ENCODE measurements at places on chromosomes 3 and 15.

DNA sequence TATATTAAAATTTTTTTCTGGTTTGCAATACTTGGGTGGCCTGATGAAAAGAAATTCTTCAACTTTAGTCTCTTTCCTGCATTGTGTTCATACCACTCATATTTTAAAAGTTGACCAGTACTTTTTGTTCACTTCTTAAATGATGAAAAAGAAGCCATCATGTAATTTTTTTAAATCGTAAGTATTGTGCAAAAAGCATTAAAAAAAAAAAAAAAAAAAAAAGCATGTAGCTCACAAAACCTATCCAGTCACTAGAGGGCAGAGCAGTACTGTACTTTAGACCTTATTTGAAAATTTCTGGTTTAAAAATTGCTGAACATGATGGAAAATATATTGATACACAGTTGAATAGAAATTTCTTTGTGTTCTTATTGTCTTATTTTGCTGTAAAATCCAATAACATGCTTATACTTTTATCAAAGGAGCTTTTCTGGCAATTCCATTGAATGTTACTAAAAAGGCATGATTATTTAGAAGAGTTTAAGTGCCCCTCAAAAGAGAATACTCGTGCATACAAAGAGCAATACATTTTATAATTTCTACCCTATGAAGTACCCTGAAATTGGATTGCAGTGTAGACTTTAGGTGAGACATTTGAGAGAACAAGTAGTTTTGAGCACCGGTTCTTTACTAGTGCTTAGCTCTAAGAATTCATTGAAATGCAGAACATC lies 137.7 kb downstream of the BBX start:
- DNase-seq, result no peak

DNA sequence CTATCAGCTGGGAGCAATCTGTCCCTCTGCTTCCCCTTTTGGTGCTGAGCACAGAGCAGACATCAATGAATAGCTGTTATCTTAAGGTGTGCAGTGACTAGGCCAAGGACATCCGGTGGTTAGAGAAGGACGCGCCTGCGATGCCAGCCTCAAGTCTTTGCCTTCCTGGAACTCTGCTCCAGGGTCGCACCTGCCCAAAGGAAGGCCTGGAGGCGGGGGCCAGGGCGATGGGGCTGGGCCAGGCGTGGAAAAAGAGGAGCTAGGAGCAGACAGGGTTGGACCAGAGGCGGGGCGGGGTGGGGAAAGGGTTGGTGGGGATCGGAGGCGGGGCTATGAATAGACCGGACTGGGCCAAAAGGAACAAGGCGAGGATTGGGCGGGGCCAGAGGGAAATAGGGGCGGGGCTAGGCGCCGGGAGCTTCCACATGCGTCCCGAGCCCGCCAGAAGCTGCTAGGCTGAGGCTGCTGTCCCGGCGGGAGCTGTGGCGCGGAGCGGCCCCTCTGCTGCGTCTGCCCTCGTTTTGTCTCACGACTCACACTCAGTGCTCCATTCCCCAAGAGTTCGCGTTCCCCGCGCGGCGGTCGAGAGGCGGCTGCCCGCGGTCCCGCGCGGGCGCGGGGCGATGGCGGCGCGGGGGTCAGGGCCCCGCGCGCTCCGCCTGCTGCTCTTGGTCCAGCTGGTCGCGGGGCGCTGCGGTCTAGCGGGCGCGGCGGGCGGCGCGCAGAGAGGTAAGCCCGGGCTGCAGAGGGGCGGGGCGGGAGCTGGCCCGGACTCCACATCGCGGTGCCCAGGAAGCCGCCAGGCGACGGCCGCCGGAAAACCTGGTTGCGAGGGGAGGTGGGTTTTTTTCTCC lies at the start of gene CHRNA5:
CHRNA5 (plus strand) TSS at position 424 of the 854 bp plus-strand sequence; CDS start at position 624, 200 bp downstream.
- no peak for DNase-seq

DNA sequence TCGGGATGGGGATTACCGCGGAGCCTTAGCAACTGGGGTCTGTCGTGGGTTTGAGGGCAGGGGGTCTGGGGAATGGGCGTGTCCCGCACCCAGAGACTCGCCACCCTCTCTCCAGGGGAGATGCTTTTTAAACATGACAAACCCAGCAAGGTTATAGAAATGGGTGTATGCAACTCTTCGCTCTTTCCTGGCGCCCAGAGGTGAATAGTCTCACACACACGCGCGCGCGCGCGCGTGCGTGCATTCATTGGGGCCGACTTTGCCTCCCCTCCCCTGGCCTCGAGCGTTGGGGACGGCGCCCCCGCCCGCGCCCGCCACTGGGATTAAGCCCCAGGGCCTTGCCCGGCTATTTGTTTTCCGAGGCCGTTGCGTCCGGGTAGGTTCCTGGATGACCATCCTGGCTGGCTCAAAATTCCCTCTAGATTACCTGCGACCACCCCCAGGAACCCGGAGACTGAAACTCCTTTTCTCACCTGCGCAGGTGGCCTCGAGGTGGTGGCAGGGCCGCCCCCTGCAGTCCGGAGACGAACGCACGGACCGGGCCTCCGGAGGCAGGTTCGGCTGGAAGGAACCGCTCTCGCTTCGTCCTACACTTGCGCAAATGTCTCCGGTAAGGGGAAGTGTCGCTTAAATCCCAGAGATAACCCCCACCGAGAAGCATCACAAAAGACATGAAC lies 777 bp downstream of the GPR160 start:
- no peak for DNase-seq

DNA sequence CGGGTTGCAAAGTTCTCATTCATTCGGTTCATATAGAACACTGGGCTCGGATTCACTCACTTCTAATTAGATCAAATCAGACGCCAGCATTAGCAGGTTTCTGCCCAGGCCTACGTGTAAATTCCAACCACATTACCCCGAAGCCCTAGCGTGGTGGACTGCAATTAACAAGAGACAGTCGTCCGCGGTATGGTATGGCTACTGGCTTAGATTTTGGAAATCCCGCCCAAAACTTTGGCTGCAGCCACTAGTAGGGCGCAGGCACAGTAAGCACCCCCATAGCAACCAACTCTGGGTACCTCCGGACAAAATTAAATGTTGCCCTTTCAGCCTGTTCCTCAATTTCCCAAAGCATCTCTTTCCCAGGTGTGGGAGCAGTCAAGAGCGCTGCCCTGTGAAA lies 771 bp downstream of the RARRES1 start:
- no peak for DNase-seq

GRCh38 chr3:11186771-11187191 lies 32.5 kb downstream of the HRH1 start:
- no peak for DNase-seq

DNA sequence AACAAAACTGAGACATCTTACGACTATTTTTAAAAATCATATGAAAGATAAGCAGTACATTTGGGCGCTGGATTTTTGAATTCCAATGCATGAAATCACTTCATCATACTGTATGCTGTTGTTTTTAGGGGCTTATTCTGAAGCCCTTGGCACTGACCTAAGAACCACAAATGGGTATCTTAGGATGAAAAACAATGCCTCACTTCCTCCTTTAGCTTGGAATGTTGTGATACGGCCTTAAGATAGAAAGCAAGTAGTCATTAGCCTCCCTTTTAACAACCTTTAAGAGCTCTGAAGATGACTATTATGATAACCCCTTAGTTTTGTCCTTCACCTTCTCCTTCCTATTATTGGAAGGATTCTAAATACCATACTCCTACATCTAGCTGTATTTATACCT lies 289.8 kb downstream of the ARPP21 start:
- DNase-seq, result no peak

- no peak for DNase-seq
Observed at GRCh38 chr15:79401301-79401700, 30.8 kb upstream of the MINAR1 start.

DNA sequence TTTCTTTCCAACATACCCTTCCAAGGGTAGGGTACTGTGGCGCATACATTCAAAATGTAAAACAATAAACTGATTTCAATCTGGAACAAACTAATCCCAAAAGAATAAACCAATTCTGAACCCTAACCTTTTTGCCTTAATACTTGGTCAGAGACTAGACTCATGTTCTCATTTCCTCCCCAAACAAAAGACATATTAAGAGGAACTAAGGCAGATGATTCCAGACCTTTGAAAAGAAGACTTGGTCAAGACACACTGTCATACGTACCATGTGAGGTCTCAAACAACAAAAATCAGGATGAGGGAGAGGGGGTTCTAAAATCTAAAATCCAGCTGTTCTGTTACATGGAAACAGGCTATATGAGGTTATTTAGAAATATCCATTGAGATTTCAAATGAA lies 102.1 kb downstream of the RFTN1 start:
- no peak for DNase-seq

DNA sequence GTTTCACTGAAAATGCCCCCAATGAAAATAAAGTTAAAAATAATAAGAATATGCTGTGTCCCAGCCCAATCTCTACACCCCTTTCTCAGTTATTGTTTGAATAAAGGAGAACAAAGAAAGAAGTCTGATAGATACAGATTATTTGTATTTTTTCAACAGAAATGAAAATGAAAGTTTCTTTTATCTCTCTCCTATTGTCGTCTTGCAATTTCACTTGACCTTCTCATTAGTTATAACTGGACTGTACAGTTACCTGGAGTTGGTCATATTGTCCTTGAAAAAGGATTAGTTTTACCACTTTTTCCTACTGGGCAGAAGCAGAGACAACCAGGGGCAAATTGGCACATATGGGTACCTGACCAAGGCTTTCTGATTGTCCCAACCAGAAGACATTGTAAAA lies 440.0 kb downstream of the PDCD6IP start:
- DNase-seq, result no peak

DNA sequence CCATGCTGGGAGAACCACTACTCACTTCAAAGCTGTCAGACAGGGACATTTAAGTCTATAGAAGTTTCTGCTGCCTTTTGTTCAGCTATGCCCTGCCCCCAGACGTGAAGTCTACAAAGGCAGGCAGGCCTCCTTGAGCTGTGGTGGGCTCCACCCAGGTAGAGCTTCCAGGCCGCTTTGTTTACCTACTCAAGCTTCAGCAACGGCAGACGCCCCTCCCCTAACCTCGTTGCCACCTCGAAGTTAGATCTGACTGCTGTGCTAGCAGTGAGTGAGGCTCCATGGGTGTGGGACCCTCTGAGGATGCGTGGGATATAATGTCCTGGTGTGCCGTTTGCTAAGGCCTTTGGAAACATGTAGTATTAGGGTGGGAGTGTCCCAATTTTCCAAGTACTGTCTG lies 276.7 kb downstream of the ZIC4 start:
- DNase-seq, result no peak

DNA sequence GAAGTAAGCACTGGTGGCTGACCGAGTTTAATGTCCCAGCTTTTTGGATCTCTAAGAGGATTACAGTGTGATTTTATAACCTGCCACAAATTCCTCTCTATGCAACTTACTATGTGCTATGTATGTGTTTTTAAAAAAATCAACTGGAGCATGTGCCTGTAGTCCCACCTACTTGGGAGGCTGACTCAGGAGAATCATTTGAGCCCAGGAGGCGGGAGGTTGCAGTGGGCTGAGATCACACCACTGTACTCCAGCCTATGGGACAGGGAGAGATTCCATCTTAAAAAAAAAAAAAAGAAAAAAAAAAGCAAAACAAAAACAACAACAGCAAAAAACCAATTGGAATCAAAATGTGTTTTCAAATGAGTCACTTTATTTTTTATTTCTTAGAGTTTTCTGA lies 29.6 kb downstream of the DUT start:
- no peak for DNase-seq

GRCh38 chr15:62128916-62129315 lies 36.2 kb downstream of the C2CD4B start:
- DNase-seq, result no peak

DNA sequence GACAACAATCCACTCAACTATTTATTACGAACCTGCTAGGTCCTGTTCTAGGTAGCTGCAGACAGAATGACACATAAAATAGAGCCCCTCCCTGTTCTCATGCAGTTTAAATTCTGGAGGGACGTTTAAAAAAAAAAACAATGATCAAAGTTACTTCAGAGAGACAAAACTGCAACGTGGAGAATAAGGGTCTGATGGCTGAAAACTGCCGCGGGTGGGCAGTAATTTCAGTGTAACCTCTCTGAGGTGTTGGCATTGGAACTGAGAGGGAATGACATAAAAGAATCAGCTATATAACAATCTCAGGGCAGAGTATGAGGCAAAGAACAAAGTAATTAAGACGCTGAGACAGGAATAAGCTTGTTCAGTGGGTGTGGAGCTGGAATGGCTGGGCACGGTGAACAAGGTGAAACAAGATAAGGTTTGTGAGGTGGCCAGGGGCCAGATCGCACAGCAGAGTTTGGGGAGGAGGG lies 19.5 kb downstream of the TBL1XR1 start:
- DNase-seq, result no peak

GRCh38 chr15:39429898-39430357 lies 151.0 kb upstream of the THBS1 start:
- DNase-seq, result no peak

DNA sequence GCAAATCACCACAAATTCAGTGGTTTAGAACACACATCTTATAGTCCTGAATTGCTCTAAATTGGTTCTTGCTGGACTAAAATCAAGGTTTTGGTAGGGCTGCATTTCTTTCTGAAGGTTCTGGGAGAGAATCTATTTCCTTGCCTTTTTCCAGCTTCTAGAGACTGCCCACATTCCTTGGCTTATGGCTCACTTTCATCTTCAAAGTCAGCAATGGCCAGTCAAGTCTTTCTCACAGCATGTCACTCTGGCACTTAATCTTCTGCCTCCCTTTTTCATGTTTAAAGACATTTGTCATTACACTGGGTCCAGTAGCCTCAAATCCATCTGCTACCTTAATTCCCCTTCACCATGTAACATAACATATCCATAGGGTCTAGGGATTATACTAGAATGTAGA lies 149.0 kb downstream of the NEK10 start:
- DNase-seq, result no peak

GRCh38 chr3:188937389-188937788 lies 234.4 kb upstream of the TPRG1 start:
- no peak for DNase-seq

- DNase-seq, result no peak
Observed at GRCh38 chr15:99683000-99683670, 50.1 kb downstream of the LYSMD4 start.

- DNase-seq, result no peak
Observed at GRCh38 chr3:127674101-127674721, 1.5 kb downstream of the ABTB1 start.

- no peak for DNase-seq
Observed at GRCh38 chr15:85976102-85976501, 103.6 kb upstream of the AGBL1 start.

DNA sequence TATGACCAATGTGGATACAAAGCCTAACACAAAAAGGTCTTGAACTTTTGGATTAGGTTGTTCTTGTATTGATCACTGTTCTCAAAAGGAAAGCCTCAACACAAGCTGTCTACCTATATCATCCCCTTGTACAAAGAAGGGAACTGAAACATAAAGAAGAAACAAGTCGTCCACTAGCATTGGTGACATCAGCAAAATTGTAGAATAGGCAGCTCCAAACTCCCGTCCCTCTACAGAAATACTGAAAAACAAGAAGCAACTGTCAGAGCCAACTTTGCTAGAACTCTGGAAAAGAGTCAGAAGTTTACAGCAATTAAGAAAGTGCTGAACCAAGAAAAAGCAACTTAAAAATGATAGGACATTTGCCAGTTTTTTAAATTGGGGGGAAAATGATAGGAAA lies 7.5 kb upstream of the NR1I2 start:
- no peak for DNase-seq

GRCh38 chr3:11544412-11545181 lies 99.1 kb downstream of the VGLL4 start:
- DNase-seq, result no peak
